Panc1 (cell line): ENCODE measurements at places on chromosomes 1 and 21.

GRCh38 chr1:63038586-63038985, 254.7 kb downstream of the ATG4C start:
- no peak for DNase-seq

GRCh38 chr1:24341260-24341659, 22.1 kb downstream of the GRHL3 start:
- no peak for DNase-seq

- peak; percentile 41 for DNase-seq
Measured at GRCh38 chr1:220680085-220680687, 10.0 kb upstream of the C1orf115 start.

DNA sequence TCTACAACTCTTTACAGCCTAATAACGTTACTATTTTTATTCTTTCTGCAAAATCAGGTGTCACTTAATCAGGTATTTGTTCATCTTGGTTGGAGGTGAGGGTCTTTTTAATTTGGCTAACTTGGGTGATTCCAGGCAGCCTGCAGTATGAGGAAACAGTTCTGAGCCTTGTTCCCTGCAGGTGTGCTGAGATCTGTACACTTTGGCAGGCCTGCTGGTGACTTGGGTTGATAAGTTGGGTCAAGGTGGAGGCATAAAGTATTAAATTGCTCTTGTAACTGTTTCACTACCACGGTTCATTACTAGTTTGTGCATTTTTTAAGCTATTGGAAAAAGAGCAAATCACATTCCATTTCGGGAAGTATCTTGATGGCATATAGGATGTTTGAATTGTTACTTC, 10.0 kb downstream of the MAP3K21 start:
- DNase-seq: no peak

GRCh38 chr1:27302612-27303011, 19.4 kb upstream of the TMEM222 start:
- DNase-seq: no peak

DNA sequence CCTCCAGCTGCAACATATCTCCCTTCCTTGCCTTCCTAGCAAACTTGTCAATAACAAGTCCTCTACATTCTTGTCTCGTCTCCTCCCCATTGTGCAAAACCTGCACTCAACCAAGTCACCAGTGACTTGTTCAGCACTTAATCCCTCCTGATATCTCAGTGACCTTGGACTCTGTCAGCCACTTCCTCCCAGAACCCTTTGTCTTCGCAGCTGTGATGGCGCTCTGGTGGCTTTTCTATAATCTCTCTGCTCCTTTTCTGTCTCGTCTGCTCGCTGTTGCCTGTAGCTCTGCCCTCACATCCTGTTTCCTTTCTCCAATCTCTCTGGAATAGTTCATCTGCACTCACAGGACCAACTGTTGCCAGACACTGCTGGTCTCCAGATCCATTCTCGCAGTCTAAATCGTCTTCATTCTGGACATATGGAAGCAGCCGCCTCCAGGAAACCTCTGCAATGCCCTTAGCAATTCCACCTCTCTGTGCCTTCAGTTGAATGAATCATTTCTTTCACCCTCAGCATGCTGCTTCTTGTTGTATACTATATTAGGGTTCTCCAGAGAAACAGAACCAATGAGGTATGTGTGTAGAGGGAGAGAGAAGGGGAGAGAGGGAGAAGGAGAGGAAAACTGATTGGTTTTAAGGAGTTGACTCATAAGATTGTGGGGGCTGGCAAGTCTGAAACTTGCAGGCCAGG, 17.4 kb upstream of the IFNAR2 start:
- no peak for DNase-seq

- peak; percentile 45 for DNase-seq
Measured at GRCh38 chr1:197868751-197869489, 33.5 kb upstream of the C1orf53 start.

- no peak for DNase-seq
Measured at GRCh38 chr1:74399249-74399648, 113.2 kb downstream of the LRRC53 start.

DNA sequence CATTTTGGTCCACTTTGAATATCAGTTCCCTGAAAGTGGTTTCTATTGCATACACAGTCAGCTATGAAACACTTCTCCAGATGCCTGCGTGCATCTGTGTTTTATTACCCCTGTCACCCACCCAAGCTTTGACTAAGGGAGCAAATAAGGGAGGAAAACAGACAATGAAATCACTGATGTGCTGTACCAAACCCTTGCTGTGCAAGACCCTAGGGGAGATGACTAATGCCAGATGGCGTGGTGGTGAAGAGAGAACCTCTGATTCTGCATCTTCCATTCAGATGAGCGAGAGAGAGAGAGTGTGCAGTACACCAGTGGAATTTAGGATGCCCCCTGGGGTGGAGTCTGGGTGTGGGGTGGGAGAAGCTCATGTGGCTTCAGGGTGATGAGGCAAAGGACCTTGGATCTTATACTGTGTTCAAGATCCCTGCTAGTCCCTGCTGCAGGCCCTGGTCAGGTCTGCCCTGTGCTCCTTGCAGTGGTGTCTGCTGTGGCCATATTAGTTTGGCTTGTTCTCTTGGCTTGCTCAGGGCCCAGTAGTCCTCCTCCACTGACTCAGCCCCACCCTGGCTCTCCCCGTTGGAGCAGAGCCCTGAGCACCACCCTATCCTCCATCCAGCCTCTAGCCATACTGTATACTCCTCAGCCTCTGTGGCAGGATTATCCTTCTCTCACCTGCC, 18.5 kb downstream of the CLCA1 start:
- DNase-seq: no peak

GRCh38 chr1:1307261-1307922, 338 bp downstream of the ACAP3 start:
- DNase-seq: no peak

- DNase-seq: no peak
Measured at GRCh38 chr1:40936931-40937339, 42.6 kb upstream of the CTPS1 start.

GRCh38 chr21:45607021-45607908, 36.3 kb upstream of the PCBP3 start:
- DNase-seq: no peak

GRCh38 chr1:38006008-38006828, 904 bp upstream of the FHL3 start:
- no peak for DNase-seq

- DNase-seq: no peak
Measured at GRCh38 chr1:157438613-157439012, 113.7 kb downstream of the FCRL5 start.

DNA sequence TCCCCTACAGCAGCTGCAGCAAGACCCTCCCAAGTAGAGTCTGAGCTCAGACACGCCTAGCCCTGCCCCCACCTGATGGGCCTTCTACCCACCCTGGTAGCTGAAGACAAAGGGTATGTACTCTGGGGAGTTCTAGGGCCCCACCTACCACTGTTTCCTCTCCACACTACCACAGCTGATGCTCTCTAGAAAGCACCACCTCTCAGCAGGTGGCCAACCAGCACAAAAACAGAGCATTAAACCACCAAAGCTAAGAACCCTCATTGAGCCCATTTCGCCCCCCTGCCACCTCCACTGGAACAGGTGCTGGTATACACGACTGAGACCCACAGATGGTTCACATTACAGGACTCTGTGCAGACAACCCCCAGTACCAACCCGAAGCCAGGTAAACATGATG, 258.9 kb downstream of the SETD4 start:
- DNase-seq: no peak

DNA sequence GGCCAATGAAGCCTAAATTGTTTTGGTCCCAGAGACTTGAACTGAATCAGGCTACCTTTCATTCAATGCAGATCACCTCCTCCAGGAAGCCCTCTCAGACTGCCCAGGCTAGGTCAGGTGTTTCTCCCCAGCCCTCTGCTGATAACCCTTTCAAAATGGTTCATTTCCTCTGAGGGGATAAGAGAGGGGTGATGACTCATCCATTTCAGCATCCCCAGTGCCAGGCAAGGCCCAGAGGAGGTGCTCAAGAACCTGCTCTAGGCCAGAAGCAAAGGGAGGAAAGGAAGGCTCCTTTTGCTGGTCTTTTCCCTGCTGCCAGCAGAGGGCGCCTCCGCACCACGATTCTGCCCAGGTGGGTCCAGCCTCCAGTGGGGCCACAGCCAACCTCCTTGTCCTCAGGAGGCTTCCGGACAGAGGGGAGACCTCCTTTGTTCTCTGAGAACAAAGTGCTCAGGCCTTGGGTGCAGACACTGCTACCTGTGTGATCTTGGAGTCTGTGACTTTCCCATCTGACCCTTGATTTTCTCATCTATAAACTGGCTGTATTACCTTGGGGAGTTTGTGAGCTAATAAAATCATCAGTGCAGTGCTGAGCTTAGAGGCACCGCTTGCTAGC, 45.3 kb upstream of the ARHGEF10L start:
- peak; percentile 59 for DNase-seq

DNA sequence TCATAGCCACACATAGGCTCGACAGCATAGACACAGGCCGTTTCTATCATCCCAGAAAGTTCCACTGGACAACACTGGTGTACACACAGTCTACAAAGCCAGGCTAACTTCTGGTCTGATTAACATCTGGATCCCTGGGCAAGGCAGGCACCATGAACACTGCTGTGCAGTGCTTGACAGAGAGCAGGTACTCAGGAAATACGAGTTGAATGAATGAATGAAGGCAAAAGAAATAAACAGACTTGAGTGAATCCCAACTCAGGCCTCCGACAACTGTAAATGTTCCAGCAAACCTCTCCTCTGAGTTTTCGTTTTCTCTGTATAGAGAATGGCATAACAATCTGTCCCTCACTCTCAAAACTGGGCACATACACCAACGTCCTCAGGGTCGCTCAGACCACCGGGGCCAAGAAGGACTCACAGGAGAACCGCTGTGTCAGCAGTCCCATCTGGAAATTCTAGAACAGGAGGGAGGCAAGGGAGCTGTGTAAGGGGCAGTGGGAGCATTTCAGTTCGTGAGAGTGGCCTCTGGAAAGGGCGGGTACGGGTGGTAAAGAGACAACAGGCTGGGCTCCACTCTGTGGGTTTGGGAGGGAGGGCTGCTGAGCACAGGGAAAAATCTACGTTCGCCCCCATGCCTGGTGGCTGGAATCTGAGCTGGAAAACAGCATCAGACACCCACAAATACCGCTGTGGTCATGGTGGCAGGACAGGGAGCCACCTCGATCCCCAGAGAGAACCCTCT, 15.1 kb upstream of the ECE1 start:
- no peak for DNase-seq

- DNase-seq: no peak
Measured at GRCh38 chr1:5750186-5751162, 241.8 kb downstream of the NPHP4 start.

- no peak for DNase-seq
Measured at GRCh38 chr21:22019766-22020165, 1021.6 kb downstream of the NCAM2 start.

DNA sequence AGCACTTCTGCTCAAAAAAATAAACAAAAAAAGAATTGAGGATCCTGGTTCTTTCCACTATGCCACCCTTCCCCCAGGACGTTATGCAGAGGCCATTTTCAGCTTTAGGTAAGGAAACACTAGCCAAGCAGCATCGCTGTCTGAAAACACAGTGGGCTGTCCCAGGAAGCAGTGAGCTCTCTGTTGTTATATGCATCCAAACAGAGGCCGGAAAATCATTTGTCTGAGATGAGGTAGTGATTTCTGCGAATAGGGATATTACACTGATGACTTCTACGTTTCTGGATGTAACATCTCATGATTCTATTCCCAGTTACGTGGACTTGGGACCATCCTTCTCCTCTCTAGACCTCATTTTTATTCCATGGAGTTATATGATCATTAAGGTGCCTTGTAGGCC, 137.2 kb downstream of the OMA1 start:
- DNase-seq: no peak

- DNase-seq: peak; percentile 47
Measured at GRCh38 chr21:42040411-42041180, 30.4 kb upstream of the ZBTB21 start.

GRCh38 chr1:208858738-208859137, 614.6 kb upstream of the PLXNA2 start:
- DNase-seq: no peak

- no peak for DNase-seq
Measured at GRCh38 chr1:229273507-229274232, 2.8 kb downstream of the RAB4A start.

GRCh38 chr21:27372381-27372780, 405.5 kb upstream of the ADAMTS5 start:
- DNase-seq: no peak

GRCh38 chr1:28577052-28577678, 14.9 kb upstream of the RAB42 start:
- DNase-seq: no peak

DNA sequence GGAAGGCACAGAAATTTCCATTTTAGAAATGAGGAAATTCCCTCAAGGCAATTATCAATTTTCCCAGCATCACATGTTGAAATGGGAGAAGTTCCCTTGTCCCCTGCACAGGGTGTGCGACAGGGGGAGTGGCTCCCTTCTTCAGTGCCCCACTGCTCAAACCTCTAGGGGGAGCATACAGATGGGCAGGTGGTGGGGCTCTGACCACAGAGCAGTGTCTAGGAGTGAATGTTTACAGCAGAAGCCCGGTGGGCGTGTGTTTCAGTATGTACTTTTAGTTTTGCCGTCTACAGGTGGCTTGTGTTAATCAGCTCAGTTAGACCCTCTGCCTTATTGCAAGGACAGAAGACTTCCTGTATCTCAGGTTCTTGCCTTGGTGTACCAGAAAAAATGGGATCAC, 493.7 kb upstream of the PLXNA2 start:
- no peak for DNase-seq
